ENCODE measurements at places on chromosomes 2 and 18.

GRCh38 chr2:165791421-165792103 is 2.5 kb downstream of the GALNT3 start:
- no peak for DNase-seq

DNA sequence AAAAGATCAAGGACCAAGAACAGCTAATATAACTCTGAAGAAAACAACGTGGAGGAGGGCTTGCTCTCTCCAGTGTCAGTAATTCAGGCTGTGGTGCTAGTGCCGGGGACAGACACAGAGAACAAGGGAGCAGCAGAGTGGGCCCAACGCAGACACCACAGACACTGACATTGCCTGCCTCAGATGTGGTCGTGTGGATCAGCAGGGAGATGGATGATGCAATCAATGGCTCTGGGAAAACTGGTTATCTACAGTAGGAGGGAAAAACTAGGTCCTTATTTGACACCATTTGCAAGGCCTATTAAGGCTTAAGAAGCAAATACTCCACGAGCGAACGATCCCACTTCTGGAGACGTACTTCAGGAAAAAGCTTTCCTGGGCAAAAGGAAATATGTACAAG is 36.1 kb downstream of the HDLBP start:
- DNase-seq: no peak

DNA sequence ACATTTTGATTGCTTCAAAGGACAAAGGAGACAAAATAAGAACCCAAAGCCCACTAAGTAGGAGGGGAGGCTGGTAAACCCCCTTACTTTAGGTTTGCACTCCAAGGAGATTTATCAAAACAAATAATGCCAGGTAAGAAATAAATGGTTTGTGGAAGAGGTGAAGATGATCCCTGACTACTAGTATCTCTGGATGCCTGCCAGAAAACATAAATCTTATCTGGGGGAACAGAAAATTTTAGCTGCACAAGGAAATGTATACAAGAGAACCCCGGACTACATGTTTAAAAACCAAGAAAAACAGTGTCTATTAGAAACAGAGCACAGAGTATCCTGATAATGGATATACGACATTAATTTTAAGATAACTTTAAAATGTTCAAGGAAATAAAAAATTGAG is 114.1 kb downstream of the TRABD2A start:
- DNase-seq: no peak

GRCh38 chr18:55768255-55768654 is 180.3 kb upstream of the TCF4 start:
- DNase-seq: no peak

DNA sequence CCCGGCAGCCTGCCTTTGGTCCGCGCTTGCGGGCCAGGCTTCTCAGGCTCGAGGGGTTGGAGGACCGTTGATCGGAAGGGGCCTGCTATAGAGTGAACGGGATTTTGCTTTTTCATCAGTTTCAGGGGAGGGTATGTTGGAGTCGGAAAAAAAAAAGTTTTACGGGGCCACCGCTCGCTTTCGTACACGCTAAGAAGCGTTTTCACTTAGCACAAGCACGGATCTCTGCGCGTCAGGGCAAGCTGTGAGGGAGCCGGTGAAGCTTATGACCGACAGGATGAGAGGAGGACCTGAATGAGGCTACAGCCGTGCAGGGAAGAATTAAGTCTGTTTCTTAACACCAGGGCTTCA is 443 bp downstream of the CPSF3 start:
- no peak for DNase-seq

All from activated CD4-positive, alpha-beta T cell treated with anti-CD3 and anti-CD28 coated beads, Interleukin-2, amount 50 U/mL, for 16 hours (primary cell).